Fibroblast of lung (primary cell): ENCODE measurements at places on chromosomes 16 and 17.

GRCh38 chr17:67139784-67140665 is 95.7 kb downstream of the CACNG1 start:
- no peak for DNase-seq

GRCh38 chr16:78100112-78100467 is 636 bp downstream of the WWOX start:
- DNase-seq: no peak

GRCh38 chr17:49717371-49717861 is 9.7 kb upstream of the SLC35B1 start:
- no peak for DNase-seq

DNA sequence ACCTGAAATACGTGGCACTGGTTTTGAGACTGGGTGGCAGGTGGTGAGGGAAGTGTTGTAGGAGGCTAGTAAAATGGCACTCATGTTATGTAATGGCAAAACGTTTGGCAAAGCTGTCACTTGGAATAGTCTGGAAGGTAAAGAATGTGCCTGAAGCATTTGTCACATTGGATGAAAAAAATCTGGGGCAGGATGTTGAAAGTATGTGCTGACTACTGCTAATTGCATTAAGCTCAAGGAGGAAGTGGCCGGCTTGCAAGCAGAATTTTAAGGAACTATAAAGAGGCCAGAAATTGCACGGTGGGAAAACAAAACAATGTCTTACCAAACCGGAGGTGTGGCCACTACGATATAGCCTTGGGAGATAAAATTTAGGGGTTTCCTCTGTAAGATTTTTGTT is 26.6 kb upstream of the NLRP1 start:
- no peak for DNase-seq

GRCh38 chr16:87917503-87917902 is 18.8 kb downstream of the CA5A start:
- DNase-seq: no peak

DNA sequence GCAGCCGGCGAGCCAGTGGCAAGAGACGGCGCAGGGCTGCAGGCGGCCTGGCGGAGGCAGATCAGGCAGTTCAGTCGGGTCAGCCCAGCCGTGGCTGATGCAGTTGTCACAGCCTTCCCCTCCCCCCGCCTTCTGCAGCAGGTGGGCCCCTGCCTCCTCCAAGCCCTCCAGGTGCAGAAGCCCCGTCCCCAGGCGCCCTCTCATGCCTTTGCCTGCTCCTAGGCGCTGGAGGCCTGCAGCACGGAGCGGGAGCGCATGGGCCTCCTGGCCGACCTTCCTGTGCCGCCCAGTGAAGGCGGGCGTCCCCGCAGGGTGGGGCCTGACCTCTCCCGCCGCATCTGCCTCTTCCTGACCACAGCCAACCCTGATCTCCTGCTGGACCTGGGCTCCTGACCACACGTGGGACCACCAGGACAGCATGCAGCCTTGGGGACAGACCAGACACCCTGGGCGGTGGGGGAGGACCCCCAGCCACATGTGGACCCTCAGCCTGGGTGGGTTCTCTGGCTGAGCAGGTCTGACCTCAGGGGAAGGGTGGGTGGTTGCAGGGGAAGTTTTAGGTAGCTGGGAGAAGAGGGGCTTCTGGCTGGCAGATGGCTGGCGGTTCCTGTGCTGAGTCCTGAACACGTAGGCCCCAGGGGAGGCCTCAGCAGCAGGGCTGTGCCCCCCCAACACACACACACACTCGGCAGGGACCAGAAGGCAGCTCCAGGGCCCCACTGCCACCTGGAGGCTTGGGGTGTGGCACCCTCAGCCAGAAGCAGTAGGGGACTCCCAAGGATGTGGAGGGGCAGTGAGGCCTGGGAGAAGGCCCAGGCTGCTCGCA is 3.1 kb upstream of the MRPS34 start:
- no peak for DNase-seq

DNA sequence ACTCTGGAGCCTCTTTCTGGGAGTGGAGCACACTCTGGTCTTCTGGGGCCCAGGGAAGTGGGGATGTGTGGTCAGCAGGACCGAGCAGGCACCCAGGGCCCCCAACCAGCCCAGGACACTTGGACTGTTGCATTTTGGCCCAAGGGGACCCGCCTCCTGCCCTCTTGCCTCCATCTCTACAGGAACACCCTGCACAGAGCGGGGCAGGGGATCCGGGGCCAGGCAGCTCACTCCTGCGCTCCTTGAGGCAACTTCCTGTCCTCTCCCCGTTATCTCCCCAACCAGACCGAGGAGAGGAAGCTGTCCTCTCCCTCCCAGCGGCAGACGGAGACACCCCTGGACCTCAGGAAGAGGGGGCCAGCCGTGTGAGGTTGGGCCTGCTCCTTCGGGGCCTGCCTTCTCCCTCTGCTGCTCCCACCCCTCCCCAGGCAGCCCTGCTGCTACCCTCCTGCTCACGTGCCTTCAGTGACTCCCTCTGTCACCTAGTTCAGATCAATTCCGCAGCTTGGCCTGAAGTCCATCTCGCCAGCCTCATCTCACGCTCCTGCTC is 10.0 kb upstream of the ATP2A3 start:
- no peak for DNase-seq

DNA sequence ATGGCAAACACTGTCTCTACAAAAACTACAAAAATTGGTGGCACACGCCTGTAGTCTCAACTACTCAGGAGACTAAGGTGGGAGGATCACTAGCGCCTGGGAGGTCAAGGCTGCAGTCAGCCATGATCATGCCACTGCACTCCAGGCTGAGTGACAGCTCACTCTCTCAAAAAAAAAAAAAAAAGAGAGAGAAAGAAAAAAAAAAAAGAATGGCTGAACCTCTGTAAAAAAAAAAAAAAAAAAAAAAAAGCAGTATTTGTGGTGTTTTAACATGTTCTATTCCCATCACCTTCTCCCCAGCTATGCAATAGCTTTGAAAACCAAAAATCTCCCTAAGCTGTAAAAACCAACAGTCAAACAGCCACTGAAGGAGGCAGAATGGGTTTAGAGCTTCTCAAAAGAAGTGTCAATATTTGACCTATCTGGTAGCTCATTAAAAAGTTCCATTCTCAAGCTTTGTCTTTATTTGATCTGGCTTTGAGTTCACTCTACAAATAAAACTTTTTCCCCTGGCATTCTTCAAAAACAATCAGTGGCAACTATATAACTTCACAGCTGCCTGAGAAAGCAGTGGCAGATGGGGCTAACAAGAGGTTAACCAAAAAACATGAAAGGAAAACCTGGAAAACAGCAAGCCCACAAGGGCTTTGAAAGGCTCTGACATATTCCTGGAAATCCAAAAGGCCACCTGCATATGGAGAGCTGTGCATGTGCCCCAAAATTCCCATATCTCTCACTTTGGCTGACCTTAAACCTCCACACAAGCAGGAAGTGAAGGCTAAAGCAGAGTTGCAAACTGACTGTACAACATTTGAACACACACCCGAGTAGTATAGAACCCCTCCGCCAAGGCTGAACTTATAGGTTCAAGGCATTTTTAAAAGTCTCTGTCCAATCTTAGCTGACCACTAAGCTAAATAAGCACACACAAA is 36.0 kb downstream of the USP32 start:
- no peak for DNase-seq

DNA sequence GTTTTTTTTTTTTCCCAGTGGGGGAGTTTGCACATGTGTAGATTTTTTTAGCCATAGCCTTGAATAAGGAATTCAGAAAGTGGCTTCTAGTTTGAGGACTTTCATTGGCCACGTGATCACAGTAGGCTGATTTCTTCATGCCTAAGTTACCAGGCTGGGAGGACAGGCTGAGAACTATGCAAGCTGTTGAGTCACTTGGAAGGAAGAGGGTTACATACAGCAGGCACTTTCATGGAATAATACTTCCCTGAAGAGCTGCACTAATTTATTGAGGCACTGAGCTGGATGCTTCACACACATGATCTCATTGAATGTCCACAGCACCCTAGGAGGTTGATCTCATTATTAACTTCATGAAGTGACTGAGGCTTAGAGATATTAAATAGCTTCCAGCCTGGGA is 22.8 kb downstream of the PRKCB start:
- no peak for DNase-seq

GRCh38 chr16:51427085-51427484 is 276.0 kb upstream of the SALL1 start:
- DNase-seq: no peak

DNA sequence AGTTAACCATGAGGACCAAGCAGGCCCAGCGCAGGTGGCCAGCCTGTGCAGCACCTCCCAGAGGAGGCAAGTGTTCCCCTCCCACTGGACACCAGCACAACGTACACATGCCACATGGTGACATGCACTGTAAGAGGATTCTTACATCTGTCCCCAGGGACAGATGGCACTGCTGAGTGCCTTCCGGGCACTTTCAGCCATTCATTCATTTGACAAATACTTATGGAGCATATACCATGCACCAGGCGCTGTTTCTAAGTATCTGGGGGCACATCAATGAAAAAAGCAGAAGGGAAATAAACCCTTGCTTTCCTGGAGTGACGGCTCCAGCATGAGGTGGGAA is 79.6 kb downstream of the GAS7 start:
- no peak for DNase-seq

- peak; percentile 59 for DNase-seq
These were observed 134.6 kb downstream of the GAS7 start for GRCh38 chr17:10063730-10064241.

GRCh38 chr17:33218698-33219601 is 74.1 kb downstream of the ASIC2 start:
- DNase-seq: peak; percentile 78

GRCh38 chr17:50130559-50131305 is 772 bp upstream of the SAMD14 start:
- DNase-seq: no peak

DNA sequence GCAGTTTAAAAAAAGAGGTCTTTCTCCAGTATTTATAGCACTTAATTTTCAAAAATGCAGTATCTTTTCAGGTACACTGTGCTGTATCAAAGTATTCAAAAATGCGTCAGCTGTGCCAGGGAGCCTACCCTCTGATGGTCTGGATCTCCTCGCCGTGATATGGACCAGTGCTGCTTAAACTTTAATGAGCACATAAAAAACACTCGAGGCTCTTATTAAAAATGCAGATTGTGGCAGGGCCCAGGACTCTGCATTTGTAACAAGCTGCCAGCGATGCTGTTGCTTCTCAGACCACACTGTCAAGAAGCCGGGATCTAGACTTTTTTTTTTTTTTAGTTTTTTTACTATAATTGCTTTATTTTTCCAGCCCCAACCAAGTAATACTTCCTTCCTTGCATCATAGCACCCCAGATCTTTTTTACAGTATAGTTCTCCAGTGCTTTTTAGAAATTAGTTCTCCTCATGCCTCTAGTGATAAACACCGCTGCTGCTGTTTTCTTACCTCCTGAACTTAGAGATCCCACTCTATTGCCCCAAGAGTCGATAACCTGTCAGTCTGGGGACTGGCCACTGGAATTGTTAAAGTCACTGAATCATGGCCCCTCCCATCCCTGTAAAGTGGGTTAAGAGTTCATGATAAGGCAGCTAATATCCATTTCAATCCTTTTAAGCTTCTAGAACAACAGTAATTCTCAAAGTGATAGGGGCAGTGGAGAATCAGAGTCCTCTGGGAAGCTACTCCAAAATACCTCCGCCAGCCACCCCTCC is 1.6 kb upstream of the SMARCD2 start:
- DNase-seq: no peak

DNA sequence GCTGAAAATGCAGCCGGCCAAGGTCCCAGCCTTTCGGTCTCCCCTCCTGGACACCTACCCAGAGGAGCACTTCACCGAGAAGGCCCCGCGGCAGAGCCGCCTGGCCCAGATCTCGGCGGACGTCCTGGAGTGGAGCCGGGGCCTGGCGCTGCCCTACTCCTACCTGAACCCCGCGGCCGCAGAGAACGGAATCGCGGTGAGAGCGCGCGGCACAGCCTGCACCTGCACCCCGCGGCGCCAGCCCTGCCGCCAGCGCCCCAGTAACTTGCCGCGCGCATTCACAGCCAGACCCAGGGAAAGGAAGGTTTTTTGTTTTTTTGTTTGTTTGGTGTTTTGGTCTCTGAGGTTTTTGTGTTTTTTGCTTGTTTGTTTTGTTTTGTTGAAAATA is 15.2 kb downstream of the ALOX12B start:
- no peak for DNase-seq

- DNase-seq: no peak
These were observed 12.7 kb upstream of the STAC2 start for GRCh38 chr17:39238311-39238972.

DNA sequence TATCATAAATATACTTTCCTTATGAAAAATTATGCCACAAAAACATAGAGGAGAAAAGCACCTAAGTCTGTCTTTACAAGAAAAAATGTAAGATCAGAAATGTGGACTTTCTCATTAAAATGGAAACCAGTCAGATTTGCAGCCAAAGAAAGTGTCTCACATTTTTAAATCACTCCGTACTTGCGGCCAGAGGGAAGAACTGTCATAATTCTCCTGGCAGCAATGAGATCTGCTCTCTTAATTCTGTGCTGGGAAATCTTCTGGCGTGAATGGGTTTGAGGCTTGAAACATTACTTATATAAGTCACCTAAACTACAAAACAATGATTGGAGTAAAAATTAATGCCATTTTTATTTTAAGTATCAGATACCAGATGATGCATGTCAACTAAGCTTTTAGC is 10.7 kb downstream of the C16orf95 start:
- no peak for DNase-seq

- no peak for DNase-seq
These were observed 83.5 kb downstream of the CDYL2 start for GRCh38 chr16:80720804-80721371.

- DNase-seq: no peak
These were observed 3.2 kb downstream of the DPH1 start for GRCh38 chr17:2033153-2033552.

GRCh38 chr17:43536236-43536992 is 9.7 kb downstream of the ETV4 start:
- peak; percentile 46 for DNase-seq

DNA sequence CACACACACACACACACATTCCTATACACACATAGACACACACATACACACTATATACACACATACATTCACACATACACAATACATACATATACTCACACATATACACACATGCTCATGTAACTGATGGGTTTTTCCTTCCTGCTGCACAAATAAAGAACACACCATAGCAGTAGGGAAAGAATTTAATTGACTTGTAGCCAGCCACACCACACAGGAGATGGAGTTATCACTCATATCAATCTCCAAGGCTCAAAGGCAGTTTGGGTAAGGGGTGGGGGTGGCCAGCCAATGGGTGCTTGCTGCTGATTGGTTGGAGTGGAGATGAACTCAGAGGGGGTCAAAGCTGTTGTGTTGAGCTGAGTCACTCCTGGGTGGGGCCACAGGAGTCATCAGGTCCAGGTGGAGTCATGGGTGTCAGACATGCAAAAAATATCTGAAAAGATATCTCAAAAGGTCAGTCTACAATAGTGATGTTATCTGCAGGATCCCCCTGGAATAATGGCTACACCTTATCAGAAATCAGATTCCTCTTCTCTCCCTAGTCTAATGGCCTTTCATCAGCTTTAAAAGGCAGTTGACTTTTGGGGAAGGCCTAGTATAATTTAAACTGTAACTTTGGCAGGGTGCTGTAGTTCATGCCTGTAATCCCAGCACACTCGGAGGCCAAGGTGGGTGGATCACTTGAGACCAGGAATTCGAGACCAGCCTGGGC is 46.1 kb downstream of the WSB1 start:
- DNase-seq: no peak

- DNase-seq: peak; percentile 75
These were observed 968 bp downstream of the CEP112 start for GRCh38 chr17:66190738-66191592.
